ENCODE measurements at places on chromosomes 2 and 18.

GRCh38 chr2:73238976-73239375, 4.9 kb downstream of the CCT7 start:
- DNase-seq: no peak

DNA sequence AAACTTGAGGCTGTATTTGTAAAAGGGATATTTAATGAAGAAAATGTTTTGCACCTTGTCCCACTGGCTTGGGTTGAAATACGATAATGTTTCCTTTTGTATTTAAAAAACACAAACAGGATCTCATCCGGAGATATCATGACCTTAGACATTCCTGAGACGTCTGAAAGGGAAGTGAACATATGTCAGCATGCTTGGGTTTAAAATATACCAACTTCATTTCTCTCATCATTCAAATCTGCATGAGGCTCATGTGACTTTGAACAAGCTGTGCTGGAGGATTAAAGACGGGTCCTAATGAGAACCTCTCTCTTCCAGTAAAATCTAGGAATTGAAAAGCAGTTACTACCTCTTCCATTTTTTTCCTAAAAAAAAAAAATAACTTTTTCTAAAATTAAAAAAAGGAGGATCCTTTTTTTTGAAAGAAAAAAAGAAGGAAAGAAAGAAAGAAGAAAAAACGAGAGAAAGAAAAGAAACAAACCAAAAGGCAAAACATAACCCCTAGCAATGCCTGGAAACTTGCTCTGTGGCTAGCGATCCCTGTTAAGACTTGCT, 106.8 kb upstream of the ZFP36L2 start:
- no peak for DNase-seq

- no peak for DNase-seq
Observed at GRCh38 chr2:43115881-43116280, 110.5 kb downstream of the ZFP36L2 start.

DNA sequence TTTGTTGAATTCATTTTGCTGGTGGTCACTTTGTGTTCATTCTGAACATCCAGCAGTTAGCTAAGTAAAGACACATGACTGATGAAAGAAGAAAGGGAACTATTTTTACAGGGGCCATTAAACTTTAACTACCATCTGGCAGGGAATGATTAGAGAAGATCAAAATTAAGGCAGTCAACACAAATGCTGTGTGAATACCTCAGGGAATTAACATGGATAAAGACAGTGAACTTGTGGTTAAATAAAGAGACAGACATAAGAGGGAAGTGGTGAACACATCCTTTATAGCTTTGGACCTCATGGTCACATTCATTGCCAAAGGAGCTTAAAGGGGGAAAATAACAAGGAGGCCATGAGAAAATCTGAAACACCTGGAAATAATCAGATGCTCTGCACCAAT, 52.6 kb upstream of the ATP5MC3 start:
- DNase-seq: no peak

DNA sequence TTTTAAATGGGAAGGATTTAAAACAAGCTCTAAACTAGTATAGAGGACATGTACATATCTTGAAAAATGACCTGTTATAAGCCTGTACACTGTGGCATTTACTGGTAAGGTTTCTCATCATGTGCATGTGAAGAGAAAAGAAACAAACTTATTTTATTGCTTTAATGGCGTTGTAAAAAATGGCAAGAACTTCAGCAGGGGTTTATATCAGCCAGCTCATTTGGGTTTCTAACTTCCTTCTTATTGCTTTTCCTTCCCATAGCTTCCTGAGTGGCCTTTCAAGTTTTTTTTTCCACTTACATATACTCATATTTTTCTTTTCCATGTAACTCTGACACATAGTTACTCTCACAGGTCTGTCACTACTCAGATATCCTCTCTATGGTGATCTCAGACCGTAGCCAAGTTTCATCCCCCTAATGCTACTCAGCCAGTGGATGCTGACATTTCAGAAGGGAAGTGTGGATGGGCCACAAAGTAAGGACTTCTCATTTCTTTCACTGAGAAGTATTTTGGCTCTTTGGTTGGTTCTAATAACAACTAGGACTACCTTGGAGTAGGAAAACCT, 198.2 kb downstream of the PARD3B start:
- DNase-seq: no peak

GRCh38 chr2:80573950-80574349, 269.4 kb upstream of the LRRTM1 start:
- DNase-seq: no peak

DNA sequence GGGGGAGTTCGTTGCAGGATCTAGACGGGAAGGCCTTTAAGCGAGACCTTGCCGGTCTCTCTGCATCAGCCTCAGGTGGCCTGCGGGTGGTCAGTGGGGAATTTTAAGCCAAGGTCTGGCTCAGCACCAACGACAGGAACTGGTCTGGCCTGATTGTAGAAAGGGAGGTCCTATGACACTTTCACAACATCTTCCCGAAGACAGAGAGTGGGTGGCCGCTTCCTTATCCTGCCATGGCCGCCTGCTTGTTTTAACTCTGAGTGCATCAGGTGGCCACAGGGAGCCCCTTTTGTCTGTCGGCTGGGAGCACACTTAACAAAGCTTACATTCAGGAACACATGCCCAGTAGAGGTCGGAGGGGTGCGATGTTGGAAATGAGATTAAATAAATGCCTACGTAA, 363.7 kb upstream of the MYT1L start:
- DNase-seq: no peak

DNA sequence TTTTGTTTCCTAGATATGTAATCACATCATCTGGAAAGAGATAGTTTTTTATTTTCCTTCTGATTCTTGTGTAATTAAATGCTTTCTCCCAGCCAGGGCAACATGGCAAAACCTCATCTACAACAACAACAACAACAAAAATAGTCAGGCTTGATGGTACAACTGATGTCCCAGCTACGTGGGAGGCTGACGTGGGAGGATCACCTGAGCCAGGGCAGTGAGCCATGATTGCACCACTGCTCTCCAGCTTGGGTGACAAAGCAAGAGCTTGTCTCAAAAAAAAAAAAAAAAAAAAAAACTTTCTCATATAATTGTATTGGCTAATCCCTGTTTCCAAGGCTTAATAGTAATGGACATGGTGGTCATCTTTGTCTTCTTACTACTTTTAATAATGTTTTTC, 26.4 kb upstream of the PGAP1 start:
- DNase-seq: no peak

DNA sequence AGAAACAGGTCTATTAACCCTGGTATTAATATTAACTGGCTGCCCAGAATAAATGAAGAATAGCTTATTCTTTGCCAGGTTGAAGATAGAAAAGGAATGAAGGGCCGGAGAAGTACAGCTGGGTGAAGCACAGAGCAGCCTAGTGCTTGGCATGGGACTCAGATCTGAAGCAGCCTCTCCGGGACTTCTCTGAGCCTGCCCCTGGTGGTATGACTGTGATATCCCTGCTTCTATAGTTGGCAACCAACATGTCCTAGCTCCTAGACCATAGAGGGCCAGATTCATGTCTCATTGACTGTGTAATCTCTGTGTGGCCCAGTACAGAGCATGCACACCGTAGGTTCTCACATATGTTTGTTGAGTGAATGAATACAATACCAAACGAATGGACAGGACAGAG, 107.8 kb downstream of the MSH2 start:
- no peak for DNase-seq

- no peak for DNase-seq
Observed at GRCh38 chr2:49950646-49951045, 796.3 kb upstream of the FSHR start.

DNA sequence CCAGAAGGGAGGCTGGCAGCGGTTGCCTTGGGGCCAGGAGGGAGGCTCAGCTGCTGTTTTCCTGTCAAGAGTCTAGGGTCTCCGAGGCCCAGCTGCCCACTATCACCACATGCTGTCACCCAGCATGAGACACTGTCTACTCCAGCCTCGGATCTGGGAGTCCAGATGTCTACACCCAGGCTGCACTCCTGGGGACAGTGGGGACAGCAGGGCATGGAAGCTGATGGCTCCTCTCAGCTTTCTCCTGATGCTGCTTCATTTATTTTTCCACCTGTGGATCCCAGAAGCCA, 134.0 kb downstream of the PTGR3 start:
- DNase-seq: no peak

- DNase-seq: no peak
Observed at GRCh38 chr2:28269019-28269784, 123.5 kb upstream of the FOSL2 start.

DNA sequence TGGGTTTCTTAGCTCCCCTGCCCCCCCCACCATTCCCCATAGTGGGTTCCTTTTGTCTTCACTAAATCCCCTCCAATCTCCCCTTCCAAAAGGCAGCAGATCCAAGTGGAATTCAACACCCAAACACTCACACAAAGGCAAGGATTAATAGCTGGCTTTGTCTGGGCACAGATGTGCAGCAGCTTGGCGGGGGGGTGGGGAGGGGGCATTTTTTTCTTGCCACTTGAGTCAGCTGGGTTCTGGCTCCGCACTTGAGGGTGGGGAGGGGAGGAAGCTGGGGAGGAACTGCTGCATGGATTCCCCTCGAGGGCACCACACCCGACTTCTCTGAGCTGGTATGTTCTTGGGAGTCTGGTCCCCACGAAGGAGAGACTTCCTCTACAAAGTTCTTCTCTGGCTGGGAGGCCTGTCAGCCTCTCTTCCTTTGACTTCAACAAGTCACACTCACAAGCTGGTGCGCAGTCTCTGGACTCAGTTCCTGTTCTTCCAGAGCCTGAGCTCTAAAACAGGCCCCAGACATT, 36.0 kb downstream of the SERTAD2 start:
- DNase-seq: no peak

GRCh38 chr2:51959696-51960095, 927.8 kb upstream of the NRXN1 start:
- DNase-seq: no peak

- no peak for DNase-seq
Observed at GRCh38 chr2:15750822-15751329, 159.2 kb downstream of the DDX1 start.

DNA sequence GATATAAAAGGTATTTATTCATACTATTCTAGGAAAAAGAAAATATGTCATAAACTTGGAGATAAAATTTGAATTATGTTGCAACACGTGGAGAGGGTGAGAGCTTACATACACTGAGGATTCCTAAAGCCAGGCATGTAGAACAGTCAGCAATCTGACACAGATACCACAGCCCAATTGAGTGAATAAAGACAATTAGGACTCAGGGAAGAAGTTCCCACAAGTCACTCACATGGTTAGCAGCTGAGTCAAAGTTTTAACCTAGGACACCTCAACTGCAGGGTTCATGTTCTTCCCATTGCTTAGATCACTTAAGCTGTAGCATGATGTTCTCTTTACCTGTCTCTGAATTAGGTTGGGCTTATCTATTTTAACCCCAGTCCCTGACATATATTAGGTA, 189.5 kb downstream of the CMPK2 start:
- no peak for DNase-seq

- DNase-seq: peak; percentile 80
Observed at GRCh38 chr2:75640621-75641121, 5.9 kb upstream of the MRPL19 start.

DNA sequence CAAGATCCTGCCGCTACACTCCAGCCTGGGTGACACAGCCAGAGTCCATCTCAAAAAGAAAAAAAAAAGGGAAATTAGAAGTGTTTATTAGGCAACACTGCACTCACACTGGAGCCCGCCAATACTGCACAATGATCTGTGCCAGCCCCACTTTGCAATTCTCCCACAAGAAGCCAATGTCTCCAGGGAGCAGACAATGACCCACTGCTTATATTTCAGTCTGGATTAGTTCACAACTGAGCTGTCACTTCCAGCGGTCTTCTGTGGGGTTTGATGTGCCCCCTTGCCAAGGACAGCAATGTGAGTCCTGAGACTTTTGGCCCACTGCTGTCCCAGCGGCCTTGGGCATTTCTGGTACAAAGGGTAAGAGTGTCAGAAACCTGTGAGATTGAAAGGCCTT, 85.6 kb upstream of the PPM1B start:
- DNase-seq: no peak

DNA sequence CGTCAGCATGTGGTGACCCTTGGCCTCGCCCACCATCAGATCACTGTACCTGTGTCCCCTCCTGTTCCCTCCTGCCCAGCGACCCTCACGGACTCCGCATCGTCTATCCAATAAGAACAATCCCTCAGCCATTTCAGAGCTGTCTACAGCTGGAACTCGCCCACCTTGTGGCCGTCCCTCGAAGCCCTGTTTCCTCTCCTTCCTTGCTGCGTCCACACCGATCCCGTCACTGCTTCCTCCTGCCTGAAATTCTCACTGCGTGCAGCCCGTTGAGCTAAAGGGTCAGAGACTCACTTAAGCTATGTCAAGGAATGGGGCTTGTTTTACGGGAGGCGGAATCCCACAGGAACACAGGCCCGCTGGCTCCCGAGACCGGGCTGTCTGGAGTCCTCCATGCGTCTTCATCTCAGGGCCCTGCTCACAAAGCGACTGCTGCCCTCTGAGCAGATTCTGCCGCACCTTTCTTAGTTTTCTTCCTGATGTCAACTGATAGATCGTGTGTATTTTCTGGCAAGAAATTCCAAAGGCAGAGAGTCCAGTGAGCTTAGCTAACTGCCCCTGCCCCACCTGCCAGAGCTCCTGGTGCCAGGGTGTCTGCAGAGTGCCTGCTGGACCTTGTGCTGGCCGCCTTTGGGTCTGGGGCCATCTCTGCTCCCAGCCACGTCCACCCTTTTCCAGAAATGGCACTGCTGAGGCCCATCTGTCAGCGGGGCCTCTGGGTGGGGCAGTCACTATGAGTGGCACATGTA, 35.3 kb downstream of the KLHL29 start:
- DNase-seq: no peak

DNA sequence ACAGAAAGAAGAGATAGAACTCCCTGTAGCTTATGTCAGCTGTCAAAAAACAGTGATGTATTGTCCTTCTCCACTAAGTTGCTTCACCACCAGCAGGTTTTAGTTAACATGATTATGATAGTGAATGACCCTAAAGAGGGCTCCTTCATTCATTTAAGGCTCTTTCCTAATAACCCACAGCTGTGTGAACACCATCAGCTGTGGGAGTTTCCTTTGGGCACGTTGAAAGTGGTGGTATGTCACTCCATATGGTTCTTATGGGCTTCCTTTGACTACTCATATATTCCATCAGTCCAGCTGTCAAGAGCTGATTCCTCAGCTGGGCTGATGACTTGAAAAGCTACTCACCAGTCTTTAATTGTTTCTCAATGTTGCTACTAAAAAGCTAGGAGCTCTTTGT, 210.3 kb downstream of the UBE2E3 start:
- DNase-seq: no peak

- DNase-seq: no peak
Observed at GRCh38 chr2:226904592-226904991, 68.7 kb downstream of the RHBDD1 start.

GRCh38 chr2:51722311-51722710, 690.4 kb upstream of the NRXN1 start:
- no peak for DNase-seq

GRCh38 chr18:62867534-62867933, 152.2 kb downstream of the PHLPP1 start:
- no peak for DNase-seq

- no peak for DNase-seq
Observed at GRCh38 chr18:53952700-53953099, 271.8 kb downstream of the MBD2 start.

GRCh38 chr2:23772684-23773083, 154.2 kb downstream of the ATAD2B start:
- DNase-seq: no peak
